ENCODE measurements at places on chromosomes 13 and 19.
A peak's percentile ranks its signal among the peaks of the same experiment; 100 is the strongest.

- DNase-seq, result peak; percentile 96
Measured at GRCh38 chr19:46634045-46634655, 1.9 kb downstream of the GNG8 start.

DNA sequence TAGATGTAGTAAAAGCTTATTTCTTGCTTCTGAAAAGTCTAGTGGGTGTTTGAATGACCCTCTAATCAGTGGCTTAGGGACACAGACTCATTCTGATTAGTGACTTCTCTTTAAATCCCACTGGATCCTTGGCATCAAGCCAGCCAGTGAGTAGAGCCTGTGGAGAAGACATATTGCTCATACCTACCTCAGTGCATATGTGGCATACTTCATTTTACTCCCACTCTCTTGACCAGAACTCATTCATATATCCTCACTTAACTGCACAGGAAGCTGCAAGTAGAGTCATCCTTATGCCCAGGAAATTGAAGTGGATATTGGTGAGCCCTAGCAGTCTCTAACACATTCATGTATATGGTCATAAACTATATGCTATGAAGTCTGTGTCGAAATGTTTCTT lies 148.3 kb downstream of the PDS5B start:
- peak; percentile 19 for DNase-seq

GRCh38 chr19:48053856-48054255 lies 10.0 kb upstream of the CABP5 start:
- no peak for DNase-seq

DNA sequence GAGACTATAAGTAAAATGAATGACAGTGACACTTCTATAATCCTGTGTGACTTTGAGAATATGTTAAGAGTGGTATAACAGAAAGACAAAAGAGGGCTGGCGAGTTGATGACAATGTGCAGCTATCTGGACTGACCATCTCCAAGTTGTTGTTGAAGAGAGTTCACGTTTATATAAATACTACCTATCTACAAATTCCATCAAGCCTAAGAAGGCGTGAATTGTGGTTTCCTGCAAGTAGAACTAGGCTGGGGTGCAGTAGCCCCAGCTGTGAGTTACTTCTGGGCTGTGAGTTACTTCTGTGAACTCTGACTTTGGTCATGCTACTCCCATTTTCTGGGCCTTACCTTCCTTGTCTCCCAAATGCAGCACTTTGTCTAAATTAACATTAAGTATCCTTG lies 561.0 kb downstream of the TBC1D4 start:
- DNase-seq, result no peak

DNA sequence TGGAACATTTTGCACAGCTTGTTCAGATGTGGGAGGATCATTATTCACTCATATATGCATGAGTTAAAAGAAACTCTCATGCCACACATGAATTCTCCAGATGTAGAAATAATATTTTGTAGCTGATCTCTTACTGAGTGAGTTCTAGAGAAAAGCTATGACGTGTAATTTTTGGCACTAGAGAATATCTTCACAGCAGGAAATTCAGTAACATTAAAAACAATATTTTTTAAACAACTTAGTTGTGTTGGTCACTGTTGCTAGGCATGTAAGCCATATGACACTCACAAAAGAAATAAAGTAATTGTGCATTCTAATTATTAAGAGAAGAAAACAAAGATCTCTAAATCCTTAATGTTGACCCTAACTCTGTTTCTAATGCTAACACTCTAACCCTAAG lies 371.4 kb upstream of the SLC10A2 start:
- DNase-seq, result no peak

DNA sequence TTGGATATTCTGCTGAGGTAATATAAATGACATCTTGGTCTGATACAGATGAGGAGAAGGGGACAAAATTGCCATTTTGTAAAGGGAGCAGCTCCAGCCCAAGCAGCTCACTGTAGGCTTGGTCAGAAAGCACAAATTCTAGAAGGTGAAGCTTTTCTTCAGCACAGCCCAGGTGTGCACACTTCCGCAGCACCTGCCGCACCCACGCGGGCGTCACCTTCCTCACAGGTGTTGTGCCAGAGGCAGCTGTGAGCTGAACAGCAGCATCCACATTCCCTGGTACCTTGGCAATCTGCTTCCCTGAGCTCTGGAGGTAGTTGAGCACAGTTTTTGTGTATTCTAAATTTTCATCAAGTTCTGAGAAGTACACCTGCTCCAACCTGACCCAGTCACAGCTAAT lies 79.0 kb downstream of the SACS start:
- no peak for DNase-seq

- DNase-seq, result no peak
Measured at GRCh38 chr13:29534083-29534482, 61.4 kb downstream of the SLC7A1 start.

Measured in activated CD4-positive, alpha-beta T cell treated with anti-CD3 and anti-CD28 coated beads, Interleukin-2, Interleukin-6, amounts not matched to agents 100 ng/mL and 50 ng/mL, durations not matched to agents 16 hours and 8 hours (primary cell).